ENCODE measurements at places on chromosomes 2 and 18.

DNA sequence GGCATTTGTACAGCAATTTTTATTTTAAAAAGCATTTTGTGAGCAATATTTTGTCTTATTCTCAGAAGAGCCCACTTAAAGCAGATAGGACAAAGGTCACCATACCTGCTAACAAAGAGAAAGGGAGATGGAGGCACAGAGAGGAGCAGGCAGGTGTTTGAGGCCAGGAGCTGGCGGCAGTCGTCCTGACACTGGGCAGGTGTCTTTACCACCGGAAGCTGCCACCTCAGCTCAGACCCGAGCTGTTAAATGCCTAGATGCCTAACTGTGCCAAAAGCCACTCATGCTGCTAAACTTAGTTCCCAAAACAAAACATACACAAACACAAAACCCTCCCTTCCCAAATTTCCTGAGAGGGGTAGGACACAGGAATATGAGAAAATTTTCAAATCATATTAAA is 120.9 kb downstream of the CNTNAP5 start:
- DNase-seq = no peak

GRCh38 chr2:196331851-196332250 is 160.5 kb upstream of the STK17B start:
- DNase-seq = no peak

- DNase-seq = no peak
These were observed 244.2 kb upstream of the RGPD4 start for GRCh38 chr2:107582487-107582886.

DNA sequence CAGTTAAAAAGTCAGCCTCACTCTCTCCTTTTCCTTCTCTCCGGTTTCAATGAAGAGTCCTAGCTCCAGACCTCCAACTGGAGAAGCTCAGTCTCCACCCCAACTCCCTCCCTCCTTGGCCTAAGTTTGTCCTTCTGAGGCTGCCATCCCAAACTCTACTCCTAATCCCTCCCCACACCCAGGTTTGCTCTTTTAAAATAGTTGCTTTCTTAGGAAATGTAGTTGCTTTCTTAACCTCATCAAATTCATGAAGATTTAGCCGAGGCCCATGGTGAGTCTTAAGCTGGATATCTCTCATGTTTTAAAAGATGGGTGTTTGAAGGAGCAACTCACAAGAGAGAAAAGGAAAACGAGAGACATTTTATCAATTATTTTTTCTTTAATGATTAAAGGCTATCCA is 937 bp upstream of the LANCL1 start:
- DNase-seq = no peak
